ENCODE measurements at places on chromosomes 16 and 17.

DNA sequence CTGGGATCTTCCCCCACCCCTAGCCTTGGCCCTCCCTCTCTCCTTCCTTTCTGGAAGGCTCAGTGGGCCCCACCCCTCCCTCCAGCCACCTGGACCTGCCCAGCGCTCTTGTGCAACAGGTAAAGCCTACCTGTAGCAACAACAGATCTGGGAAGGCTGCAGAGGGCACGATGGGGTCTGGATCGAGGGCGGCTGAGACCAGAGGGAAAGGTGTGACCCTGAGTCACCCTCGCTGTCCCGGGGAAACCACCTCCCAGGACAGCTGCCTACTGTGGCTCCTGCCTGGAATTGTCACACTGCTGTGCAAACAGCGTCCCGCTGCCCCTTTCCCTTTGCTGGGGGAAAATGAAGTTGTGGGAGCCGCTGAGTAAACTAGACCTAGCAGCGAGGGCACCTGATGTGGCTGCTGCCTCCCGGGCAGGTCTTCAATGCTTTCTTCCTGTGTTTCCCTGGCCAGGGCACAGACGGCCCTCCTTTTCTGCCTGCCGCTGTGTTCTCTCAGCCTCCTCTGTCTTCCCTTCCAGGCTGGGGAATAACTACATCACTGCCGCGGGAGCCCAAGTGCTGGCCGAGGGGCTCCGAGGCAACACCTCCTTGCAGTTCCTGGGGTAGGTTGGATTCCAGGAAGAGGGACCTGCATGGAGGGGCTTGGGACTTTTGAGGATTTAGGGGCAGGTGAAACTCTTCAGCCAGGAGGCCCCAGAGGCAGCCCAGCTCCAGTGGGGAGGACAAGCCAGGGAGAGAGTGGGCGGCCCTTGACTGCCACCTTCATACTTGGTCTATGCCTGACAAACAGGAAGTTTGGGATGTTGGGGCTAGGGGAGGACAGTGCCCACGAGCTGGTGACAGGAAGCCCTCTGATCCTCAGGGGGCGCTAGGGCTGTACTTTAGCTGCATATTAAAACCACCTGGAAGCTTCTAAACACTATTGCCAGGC, 22.2 kb upstream of the CYLD start:
- peak; percentile 8 for DNase-seq

DNA sequence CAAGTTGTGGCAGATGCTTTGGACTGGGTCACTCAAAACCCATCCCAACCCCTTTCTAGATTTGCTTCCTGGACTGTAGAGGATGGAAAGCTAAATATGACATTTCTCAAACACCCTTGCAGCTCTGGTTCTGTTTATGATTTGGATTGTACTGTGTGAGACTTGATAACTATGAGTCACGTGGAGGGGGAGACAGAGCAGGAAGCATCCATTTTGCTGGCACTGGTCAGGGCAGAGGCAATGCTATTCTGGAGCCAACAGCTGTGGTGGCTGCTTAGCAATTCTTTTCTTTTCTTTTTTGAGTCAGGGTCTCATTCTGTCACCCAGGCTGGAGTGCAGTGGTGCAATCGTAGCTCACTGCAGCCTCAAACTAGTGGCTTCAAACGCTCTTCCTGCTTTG, 13.6 kb upstream of the TERF2 start:
- no peak for DNase-seq

- peak; percentile 21 for DNase-seq
Observed at GRCh38 chr17:20852239-20852989, 190.4 kb downstream of the USP22 start.

- DNase-seq: no peak
Observed at GRCh38 chr17:44284024-44284400, 16.1 kb upstream of the SLC4A1 start.

DNA sequence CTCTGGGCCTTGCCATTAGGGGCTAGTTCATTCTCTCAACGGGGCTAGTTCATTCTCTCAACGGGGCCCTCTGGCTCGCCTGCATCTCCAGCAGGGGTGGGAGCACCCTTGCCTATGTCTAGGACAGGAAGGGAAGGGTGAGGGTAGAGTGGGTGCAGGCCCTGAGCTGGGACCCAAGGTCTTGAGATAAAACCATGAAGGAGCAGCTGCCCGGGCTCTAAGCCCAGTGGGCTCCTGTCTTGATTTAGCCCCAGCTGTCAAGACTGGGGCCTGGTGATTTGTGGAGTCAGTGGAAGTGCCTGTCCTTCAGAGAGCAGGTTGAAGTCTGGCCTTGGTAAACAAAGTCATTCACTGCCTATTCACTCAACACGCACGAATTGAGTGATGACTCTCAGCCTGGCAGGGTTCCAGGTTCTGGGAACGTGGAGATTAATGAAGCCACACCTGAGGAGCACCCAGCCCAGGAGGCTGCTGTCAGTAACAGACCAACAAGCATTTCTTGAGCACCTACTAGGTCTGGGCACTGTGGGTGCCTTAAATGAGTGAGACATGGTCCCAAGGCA, 35.4 kb downstream of the WNT3 start:
- DNase-seq: no peak

- no peak for DNase-seq
Observed at GRCh38 chr17:44901411-44901921, 2.2 kb upstream of the EFTUD2 start.

DNA sequence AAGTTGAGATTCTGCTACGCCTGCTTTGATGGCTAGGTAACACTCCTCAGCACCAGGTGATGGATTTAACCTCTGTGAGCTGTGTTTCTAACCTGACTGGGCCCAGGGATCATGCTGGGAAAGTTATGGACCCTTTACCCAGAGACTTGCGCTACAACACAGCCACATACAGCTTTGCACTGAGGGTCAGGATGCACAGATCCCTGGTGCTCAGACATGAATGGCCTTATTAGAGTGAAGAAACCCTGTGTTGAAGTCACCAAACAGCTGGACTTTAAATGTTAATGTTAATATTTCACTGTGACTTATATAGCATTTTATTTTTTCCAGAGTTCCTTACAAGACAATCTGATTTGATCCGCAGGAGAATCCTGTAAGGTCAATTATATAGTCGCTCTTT, 114.3 kb downstream of the MSI2 start:
- no peak for DNase-seq

DNA sequence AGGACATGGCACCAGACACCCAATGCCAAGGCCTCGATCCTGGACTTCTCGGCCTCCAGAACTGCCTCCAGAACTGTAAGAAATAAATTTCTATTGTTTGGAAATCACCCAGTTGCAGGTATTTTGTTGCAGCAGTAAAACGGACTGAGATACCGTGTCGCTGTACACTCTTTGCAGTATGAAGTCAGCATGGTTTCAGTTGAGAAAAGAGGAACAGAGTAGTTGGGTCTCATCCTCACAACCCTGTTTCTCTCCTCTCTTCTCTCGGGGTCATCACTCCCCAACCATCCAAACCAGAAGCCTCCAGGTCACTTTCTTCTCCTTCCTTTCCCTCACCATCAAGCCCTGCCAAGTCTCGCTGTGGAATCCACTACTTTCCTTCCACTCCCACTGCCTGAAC, 77.8 kb downstream of the ADCY9 start:
- DNase-seq: no peak

DNA sequence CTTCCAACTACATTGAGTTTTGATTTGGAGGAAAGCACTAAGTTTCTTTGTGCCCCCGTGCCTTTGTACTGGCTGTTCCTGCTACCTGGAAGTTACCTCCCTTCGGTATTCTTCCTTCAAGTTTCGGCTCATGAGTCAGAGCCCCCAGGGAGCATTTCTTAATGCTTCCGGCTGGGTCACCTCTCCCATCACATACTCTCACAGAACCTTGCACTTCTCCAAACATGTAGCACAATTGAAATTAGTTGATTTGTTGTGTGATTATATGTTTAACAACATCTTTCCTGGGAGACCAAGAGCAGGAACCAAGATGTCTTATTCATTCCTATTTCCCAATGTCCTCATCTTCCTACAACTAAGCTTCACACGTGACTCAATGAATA, 158.6 kb upstream of the CDH5 start:
- DNase-seq: no peak

DNA sequence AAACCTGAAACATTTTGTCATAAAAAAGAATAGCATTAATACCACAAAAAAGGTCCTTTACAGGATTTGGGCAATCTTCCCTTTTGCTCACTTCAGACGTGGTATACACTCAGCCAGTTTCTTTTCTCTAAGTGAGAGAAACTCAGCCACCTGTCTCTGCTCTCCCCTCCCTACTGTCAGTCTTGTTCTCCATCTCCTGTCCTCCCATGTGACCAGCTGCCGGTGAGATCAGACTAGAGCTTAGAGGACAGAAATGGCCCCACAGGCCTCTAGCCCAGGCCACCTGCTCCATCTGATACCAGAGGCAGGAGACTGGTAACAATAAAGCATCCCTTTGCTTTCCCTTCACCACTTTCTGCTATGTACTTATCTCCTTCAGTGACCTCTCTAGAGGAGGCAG, 34.9 kb downstream of the CMC2 start:
- DNase-seq: no peak

DNA sequence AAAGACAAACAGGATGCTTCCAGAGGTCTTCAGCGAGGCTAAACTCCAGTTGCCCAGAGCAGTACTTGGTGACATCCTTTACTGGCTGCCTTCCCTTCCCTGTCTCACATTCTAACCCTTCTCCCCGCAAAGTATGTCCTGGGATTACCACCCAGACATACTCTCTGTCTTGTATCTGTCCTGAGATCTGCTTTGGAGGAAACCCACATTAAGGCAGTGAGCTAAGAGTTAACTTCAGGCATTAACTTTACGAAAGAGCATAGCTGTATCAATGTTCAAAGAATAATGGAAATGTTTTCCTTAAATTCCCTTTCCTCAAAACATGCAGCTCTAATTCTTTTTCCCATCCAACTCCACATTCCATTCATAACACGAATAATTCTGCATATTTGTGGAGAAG, 385.2 kb downstream of the NPIPA8 start:
- DNase-seq: no peak

DNA sequence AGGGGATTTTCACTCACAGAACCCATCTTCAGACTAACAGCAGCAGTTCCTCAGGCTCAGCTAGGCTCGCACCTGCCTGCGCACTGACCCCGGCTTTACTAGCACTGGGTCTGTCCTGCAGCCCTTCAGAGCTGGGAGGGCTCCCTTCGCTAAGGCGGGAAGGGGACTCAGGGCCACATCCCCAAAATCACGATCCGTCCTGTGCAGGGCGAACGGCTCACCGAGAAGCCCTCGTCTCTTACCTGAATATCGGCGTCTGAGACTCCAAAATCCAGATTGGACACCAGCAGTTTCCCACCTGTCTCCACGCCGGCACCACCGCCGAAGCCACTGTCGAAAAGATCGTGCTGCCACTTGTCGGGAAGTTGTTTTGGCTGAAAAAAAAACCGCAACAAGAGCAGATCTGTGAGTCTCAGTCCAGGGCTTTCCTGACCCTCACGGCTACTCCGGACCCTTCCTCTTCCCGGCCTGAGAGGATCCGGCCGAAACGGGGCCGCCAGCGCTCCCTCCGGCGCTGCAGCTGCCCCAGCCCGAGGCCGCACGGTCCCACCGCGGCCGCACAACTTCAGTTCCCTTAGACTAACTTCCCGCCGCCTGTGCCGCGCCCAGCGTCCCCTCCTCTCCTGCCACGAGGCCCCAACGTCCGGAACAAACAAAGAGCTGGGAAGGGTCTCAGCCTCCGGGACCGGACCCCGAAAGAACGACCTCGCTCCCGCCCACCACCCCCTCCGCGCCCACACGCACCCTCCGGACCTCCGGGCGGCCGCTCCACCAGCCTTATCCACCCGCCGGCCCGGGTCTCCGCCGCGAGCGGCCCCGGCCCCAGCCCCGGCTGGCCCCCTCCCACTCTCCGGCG, 711 bp downstream of the ALYREF start:
- peak; percentile 28 for DNase-seq

DNA sequence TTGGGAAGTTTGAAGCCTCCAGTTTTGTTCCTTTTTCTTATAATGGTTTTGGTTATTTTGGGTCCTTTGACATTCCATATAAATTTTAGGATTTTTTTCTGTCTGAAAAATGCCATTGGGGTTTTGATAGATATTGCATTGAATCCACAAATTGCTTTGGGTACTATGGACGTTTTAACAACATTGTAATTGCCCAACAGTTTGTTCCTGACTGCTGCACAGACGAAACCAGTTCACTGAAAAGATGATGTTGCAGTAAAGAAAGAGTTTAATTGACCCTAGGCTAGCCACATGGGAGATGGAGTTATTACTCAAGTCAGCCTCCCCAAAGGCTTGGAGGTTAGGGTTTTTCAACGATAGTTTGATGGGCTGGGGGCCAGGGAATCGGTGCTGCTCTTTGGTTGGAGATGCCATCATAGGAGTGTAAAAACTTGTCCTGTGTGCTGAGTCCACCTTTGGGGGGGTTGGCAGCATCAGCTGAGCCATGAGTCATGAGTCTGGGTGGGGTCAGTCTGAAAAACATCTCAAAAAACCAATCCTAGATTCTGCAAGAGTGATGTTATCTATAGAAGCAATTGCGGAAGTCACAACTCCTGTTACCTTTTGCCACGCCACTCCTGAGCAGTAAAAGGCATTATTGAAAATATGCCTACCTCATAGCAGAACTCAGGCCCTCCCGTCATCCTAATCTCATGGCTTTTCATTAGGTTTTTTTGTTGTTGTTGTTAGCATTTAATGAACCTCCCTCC, 2.7 kb upstream of the PRSS41 start:
- DNase-seq: no peak

- DNase-seq: no peak
Observed at GRCh38 chr17:4738136-4739121, 1.2 kb upstream of the ZMYND15 start.

DNA sequence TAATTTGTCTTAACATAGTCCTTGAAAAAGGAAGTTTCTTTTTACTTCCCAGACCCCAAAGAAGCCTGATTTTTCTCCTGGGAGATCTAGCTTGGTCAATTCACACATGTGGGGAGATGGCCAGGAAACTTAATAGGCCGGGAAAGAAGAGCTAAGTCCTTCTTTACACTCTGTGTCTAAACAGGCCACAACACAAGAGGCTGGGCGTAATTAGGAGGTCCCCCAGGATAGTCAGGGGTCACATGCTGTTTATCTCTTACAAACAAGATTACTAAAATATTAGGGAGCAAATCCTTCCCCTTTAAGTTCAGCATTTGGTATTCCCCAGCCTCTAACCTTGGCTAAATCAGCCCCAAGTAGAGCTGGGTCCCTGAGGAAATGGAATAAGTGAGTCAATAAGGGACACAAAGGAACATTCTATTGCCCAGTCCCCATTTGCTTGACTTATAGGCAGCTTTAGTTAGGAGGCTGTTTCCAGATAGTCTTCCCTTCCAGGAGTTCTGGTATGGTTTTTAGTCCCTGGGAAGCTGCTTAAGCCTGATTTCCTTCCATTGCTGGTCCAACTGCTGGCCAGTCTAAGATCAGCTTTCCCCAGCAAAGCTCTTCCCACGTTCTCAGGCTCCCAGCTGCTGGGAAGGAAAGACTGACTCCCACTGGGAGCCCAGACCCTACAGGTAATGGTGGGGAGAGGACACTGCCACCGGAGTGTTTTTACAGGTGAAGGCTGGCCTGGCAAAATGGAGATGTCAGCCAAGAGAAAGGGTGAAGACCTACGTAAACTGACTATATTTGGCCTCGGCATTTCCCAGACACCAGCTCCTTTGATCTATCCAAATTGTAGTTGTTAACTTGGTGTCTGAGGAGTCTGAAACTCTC, 14.1 kb upstream of the HOXB9 start:
- DNase-seq: no peak

- no peak for DNase-seq
Observed at GRCh38 chr17:68790931-68791330, 164.3 kb downstream of the ABCA8 start.

Measured in activated naive CD8-positive, alpha-beta T cell treated with anti-CD3 and anti-CD28 coated beads for 36 hours (primary cell).